ENCODE measurements at places on chromosomes 11 and 22.

DNA sequence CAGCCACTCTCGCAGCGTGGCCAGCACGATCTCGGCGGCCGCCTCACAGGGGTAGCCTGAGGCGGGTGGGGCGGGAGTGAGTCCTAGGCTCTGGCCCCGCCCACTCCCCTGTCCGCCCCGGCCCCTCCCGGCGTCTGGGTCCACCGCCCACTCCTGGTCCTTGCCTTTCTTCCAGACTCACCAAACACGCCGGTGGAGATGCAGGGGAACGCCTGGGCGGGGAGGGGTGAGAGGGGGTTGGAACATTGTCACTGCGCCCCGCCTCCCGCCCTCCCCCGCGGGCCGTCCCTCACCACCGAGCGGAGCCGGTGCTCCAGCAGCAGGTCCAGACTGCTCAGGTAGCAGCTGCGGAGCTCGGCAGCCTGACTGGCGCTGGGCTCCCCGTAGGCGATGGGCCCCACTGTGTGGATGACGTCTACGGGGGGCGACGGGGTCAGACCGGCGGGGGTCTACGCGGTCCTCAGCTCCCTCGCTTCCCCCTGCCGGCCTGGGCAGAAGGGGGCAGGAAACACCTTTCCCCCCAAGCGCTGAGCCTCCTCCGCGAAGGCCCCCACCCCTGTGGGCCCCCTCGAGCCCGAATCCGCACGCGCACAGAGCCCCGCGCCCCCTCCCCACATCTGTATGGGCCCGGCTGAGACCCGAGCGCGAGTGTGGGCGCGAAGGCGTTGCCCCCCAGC lies 13.2 kb downstream of the OTUB1 start:
- peak; percentile 78 for DNase-seq

- DNase-seq: no peak
These were observed 21.4 kb upstream of the TMEM184B start for GRCh38 chr22:38294193-38294592.

DNA sequence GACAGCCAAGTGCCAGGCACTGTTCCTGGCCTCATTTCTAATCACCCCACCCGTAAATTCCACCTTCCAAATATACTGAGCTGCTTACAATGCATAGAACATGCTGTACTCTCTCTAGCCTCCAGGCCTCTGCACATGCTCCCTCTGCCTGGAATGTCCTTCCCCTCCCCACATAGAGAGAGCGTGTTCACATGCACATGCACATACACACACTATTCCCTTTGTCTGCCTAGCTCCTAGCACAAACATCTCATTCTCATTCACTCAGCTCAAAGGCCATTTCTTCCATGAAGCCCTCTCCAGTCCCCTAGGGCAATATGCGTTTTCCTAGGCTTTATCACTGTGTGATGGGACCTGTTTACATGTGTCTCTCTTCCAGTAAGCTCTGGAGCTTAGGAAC lies 144.6 kb downstream of the WT1 start:
- no peak for DNase-seq

- DNase-seq: no peak
These were observed 36.9 kb upstream of the PRR5 start for GRCh38 chr22:44665115-44665514.

GRCh38 chr22:50728523-50728931 lies 9.5 kb upstream of the ACR start:
- no peak for DNase-seq

DNA sequence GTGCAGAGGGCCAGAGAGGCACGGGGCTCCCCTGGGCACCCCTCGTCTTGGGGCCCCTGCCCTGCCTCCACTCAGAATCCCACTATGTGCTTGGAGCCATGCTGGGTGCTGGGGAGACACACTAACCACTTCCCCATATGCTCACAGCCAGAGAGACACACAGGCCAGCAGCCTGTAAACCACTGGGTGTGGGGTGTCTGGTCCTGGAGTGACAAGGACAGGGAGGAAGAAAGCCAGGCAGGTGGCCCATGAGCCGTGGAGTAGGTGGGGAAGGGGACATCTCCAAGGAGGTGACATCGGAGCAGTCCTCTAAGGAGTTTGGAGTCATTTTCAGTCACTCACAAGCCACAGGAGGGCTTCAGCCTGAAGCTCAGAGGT lies 58.9 kb downstream of the CDKN1C start:
- DNase-seq: no peak

- peak; percentile 21 for DNase-seq
These were observed 2.8 kb upstream of the TMPRSS13 start for GRCh38 chr11:117931971-117932370.

GRCh38 chr22:43297270-43298061 lies 45.7 kb downstream of the SCUBE1 start:
- DNase-seq: no peak

DNA sequence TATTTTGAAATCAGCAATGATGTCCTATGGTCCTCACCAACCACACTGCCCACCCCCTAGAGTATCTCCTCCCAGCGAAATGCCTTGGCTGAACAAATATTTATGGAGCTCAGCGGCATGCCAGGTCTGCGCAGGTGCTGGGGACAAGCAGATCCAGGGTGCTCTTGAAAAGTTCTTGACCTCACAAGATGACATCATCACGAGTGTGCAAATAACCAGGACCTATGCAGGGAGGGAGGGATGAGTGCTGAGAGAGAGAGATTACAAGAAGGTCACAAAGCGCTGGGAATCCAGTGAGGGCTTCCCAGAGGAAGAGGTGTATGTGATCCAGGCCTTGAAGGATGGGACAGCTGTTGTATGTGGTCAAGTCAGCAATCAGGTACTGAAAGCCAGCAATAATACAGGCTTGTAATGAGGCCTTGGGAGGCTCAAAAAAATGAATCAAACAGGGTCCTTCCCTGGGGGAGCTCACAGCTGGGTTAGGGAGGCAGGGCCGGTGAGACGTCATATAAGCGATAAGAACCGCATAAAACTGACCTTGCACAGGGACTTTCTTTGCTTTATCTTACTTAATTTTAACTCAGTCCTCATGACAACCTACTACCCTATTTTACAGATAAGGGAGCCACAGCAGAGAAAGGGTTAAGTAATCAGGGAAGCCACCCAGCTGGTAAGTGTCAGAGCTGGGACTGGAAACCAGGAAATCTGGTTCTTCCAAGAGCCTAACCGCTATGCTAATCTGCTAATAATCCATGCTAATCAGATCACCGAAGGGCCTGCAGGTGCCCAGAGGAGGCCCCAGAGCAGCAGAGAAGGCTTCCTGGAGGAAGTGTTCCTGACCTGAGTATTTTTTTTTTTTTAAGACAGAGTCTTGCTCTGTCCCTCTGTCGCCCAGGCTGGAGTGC lies 8.2 kb downstream of the ARRB1 start:
- DNase-seq: peak; percentile 98

DNA sequence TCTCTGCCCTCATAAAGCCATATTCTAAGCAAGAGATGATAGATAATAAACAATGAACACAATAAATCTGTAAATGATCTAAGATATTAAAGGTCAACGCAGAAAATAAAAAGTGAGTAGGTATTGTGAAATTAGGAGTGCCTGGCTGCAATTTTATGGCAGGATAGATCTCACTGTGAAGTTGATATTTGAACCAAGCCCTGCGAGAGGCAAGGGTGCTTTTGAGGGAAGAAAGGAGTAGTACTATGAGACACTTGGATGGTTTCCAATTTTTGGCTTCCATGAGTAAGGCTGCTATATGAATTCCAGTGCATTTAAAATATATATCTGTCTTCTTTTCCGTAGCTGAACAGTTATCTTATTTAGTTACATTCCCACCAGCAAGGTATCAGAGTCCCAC lies 720.0 kb upstream of the CNTN5 start:
- DNase-seq: no peak

- no peak for DNase-seq
These were observed 4.0 kb downstream of the ST14 start for GRCh38 chr11:130163346-130164220.

DNA sequence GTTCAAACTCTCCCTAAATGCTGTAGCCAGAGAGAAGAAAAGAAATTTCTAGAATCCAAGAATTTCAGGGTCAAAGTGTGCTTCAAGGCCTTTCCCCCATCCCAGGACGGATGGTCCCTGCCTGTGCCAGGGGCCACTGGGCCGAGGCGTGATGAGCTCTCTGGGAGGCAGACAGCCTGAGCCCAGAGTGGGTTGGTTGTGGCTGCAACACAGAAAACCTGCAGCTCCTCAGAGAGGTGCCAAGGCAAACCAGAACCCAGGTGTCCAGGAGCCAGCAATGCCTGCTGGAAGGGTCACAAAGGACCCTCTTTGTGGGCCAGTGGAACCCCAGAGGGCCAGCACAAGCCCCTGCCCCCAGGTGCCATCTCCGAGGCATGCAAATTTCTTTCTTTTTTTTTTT lies 2.6 kb upstream of the APOL6 start:
- DNase-seq: no peak

DNA sequence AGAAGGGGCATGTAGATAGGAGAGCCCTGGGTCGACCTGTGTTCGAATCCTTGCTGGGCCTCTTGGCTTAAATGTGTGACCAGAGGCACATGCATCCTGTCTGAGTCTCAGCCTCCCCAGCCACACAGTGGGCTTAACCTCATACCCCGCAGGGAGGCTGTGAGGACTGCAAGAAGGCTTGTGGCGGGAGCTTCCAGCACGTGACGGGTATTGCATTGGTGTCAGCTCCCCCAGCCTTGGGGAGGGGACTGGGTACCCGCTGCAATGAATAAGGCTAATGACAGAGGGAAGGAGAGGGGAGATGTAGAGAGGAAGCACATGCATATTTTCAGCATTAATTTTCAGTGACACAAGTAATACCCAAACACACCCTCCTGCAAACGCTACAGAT lies 8.1 kb downstream of the RASD2 start:
- DNase-seq: no peak

DNA sequence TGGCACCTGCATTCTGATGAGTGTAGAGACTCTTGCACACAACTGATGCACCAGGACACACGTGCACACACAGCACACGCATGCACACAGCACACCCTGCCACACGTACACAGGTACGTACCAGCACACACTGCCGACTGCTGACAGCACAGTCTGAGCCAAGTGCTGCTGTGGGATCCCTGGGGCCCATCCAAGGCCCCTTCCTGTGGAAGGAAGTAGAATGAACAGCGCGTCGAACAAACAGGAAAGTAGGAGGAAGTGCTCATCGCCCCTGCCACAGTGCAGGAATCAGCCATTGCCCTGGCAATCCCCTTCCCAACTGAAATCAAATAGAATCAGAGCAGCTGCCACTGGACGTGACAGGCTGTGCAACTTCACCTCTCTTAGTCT lies 57.9 kb downstream of the CD82 start:
- no peak for DNase-seq

DNA sequence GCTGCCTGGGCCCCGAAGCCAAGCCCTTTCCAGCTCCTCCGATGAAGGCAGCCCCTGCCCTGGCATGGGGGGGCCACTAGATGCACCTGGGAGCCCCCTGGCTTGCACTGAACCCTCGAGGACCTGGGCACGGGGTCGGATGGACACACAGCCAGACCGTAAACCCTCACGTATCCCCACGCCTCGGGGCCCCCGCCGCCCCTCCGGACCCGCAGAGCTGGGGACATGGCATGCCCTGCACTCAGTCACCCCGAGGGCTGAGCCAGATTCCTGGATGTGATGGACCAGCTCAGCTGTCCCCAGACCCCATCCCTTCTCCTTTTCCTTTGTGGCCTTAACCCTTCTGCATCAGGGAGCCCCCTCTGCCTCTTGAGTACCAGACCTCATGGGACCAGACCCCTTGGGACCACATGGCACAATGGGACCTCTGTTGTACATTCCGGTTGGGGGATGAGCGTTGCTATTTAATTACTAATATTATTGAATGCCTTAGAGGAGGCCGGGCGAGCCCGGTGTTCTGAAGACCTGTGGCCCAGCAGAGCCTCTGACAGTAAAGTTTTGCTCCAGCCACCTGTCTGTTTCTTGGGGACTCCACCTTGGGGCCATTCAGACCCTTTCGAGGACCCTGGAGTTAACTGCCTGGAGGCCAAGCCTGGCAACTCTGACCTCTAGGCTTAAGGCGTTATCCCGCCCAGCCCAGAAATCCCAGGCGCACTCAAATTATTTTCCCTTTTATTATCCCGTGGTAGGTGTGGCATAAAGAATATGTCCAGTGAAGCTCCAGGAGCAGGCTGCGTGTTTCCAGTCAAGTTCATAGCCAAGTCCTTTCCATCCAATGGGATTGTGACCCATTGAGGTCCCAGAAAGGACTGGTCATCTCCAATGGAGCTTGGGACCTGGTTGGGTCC lies 3.0 kb downstream of the RASL10A start:
- no peak for DNase-seq

DNA sequence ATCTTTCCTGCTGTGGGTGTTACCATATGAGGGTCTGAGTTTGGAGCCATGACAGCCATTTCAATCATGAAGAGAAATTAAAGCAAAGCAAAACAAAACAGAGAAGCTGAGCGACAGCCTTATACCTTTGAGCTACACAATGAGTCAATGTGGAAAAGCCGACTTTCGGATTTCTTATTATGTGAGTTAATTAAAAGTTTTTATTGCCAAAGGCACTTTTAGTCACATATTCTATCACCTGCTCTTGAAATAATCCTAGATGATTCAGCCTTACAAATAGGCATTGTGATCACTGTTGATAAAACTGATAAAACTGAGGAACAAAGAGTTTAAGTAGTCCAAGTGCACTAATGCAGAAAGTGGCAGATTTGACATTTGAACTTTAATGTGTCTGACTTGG lies 381.9 kb upstream of the TENM4 start:
- no peak for DNase-seq

DNA sequence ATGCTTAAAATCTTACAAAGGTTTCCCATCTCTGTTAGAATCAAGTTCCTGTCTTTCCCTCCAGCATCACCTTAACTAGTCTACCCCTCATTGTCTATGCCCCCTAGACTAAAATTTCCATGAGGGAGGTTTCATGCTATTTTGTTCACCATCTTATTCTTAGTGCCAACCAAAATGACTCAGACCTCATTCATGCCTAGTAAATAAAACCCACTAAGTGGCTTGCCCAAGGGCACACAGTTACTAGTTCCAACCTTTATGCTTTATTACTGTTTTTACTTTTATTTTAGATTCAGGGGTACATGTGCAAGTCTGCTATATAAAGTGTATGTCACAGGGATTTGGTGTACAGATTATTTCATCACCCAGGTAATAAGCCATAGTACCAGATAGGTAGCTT lies 469.1 kb upstream of the FAT3 start:
- no peak for DNase-seq

DNA sequence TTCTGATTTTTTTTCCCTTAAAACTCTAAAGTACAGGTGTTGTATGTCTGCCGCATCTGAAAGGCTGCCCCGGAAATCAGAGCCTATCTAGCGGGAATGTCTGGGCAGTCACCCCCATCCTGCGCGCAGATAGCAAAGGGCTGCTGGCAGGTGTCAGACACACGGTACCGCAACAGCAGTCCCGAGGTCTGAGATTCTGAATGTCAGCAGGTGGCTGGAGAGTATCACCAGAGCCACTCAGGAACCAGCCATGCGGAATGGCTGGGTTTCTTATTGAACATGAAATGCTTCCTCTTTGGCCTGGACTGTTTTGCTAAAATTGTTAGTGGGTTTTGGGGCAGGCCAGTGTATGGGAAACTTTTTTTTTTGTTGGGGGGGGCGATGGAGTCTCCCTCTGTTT lies 53.3 kb downstream of the CERK start:
- no peak for DNase-seq

- DNase-seq: no peak
These were observed 44.0 kb upstream of the ATXN10 start for GRCh38 chr22:45627489-45628233.

Measured in NCI-H526 treated with DMSO at 0.1 percent for 48 hours (cell line).